ENCODE measurements at places on chromosomes 5 and 9. TPM values are rescaled to one million over a fixed set of nuclear protein-coding genes. Genes with fewer than 3 reads are reported as not detected.
A peak's percentile ranks its signal among the peaks of the same experiment; 100 is the strongest.

FBN2 gene
- total RNA-seq, result 1.0 TPM

IL3 gene
- total RNA-seq, result not detected

ATP10B gene
- total RNA-seq, result 0.52 TPM

DDX31 gene
- 10.0 TPM for total RNA-seq

S100Z gene
- total RNA-seq, result 0.23 TPM

GZMA gene
- 0.56 TPM for total RNA-seq

FUT7 gene
- 0.08 TPM for total RNA-seq

CD74 gene
- 384 TPM for total RNA-seq

CYLC2 gene
- total RNA-seq, result not detected

GRCh38 chr5:18662231-18662630 is 1028.0 kb downstream of the TAF11L14 start:
- H3K36me3 ChIP-seq, result no peaks in the 10 kb centered on the region
- H3K4me3 ChIP-seq, result no peak overlapping the region
- no peaks in the 10 kb centered on the region for H3K4me1 ChIP-seq
- H3K27me3 ChIP-seq, result no peaks in the 10 kb centered on the region
- DNase-seq, result no peak

- no peaks in the 10 kb centered on the region for H3K4me1 ChIP-seq
- H3K27ac ChIP-seq, result no peak overlapping the region
- DNase-seq, result no peak
- H3K4me3 ChIP-seq, result no peak overlapping the region
Measured at GRCh38 chr9:115891929-115892328, 261.7 kb upstream of the PAPPA start.

- H3K4me3 ChIP-seq, result no peak overlapping the region
- H3K36me3 ChIP-seq, result no peaks in the 10 kb centered on the region
- no peaks in the 10 kb centered on the region for H3K27me3 ChIP-seq
Measured at GRCh38 chr9:21097817-21098216, 20.1 kb upstream of the IFNB1 start.

DNA sequence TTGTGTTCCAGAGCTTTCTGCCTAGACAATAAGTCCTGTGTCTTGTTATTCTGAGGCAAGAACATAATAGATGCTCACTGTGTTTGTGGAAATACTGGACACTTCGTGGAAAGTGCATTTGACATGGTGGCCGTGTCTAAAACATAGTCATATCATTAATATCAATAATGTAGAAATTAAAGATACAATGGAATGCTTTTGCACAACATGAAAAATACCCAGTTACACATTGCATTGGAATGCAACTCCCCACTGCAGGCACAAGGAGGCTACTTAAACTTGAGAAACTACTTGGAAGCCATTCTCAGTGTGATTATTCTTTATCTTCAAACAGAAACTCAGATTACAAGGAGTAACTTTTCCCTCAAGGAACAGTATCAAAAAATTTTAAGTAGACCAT is 145.3 kb upstream of the ZNF462 start:
- no peaks in the 10 kb centered on the region for H3K27me3 ChIP-seq
- no peak for DNase-seq
- H3K4me3 ChIP-seq, result no peak overlapping the region
- H3K36me3 ChIP-seq, result no peaks in the 10 kb centered on the region
- H3K4me1 ChIP-seq, result no peaks in the 10 kb centered on the region

DNA sequence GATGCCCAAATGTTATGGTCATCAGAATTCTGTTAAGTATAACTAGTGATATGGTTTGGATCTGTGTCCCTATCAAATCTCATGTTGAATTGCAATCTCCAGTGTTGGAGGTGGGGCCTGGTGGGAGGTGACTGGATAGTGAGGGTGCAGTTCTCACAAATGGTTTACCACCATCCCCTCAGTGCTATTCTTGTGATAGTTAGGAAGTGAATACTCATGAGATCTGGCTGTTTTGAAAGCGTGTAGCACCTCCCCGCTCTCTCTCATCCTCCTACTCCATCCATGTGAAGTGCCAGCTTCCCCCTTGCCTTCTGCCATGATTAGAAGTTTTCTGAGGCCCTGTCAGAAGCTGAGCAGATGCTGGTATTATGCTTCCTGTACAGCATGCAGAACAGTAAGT is 359.5 kb downstream of the TMEM167A start:
- no peaks in the 10 kb centered on the region for H3K27me3 ChIP-seq
- H3K36me3 ChIP-seq, result no peaks in the 10 kb centered on the region

- H3K4me3 ChIP-seq, result no peak overlapping the region
- no peaks in the 10 kb centered on the region for H3K27me3 ChIP-seq
- no peak overlapping the region for H3K27ac ChIP-seq
- no peaks in the 10 kb centered on the region for H3K36me3 ChIP-seq
- DNase-seq, result no peak
- no peaks in the 10 kb centered on the region for H3K4me1 ChIP-seq
Measured at GRCh38 chr5:177325868-177326381, 14.2 kb upstream of the MXD3 start.

DNA sequence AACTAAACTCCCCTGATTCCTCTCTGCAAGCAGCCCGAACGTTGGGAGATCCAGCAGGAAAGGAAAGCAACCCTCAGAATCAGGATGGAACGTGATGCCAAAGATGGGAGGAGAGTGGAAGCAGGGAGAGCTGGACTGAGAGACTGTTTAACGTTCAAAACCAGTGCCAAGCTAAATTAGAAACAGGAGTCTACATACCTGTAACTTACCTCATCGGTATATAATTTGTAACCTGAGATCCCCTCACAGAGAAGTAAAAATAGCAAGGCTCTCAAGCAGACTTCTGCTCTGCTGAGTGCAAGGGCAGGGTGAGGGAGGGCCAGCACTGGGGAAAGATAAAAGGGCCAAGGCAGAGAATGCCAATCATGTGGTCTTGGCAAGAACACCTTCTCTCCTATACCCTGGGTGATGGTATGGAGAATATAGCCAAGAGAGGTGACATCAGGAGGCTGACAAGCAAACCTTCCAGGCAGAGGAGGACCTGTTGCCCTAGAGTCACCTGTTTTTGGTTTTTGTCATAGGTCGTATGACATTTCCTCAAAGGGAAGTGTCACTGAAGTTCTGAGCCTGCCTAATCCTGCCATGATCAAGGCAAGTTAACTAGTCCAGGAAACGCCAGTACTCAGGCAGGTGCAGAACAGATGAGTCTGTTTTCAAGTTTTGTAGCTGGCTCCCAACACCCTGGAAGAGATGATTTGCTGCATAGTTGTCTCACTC is 472.0 kb downstream of the NFIB start:
- no peaks in the 10 kb centered on the region for H3K4me1 ChIP-seq
- no peak overlapping the region for H3K27ac ChIP-seq
- no peak overlapping the region for H3K4me3 ChIP-seq
- no peak for DNase-seq
- H3K27me3 ChIP-seq, result no peaks in the 10 kb centered on the region
- H3K36me3 ChIP-seq, result no peaks in the 10 kb centered on the region

DNA sequence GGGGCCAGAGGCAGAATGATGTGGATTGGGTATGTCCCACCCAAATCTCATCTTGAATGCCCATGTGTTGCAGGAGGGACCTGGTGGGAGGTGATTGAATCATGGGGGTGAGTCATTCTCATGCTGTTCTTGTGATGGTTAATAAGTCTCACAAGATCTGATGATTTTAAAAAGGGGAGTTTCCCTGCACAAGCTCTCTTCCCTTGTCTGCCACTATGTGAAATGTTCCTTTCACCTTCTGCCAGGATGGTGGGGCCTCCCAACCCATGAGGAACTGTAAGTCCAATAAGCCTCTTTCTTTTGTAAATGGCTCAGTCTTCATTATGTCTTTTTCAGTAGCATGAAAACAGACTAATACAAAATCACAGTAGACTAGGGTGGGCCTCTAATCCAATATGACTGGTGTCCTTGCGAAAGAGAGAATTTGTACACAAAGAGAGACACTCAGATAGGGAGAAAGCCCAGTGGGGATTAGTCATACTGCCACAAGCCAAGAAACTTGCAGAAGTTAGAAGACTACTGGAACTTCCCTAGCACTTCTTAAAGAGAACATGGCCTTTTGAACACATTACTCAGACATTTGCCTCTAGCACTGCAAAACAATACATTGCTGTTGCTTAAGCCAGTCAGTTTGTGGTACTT is 68.4 kb downstream of the ANXA1 start:
- no peaks in the 10 kb centered on the region for H3K27me3 ChIP-seq
- H3K27ac ChIP-seq, result no peak overlapping the region
- H3K4me3 ChIP-seq, result no peak overlapping the region
- no peak for DNase-seq

- no peaks in the 10 kb centered on the region for H3K27me3 ChIP-seq
- DNase-seq, result no peak
- no peaks in the 10 kb centered on the region for H3K36me3 ChIP-seq
- peaks cover 4% of the 10 kb centered on the region for H3K4me1 ChIP-seq
Measured at GRCh38 chr5:177372910-177373309, 11.3 kb upstream of the SLC34A1 start.

- H3K4me3 ChIP-seq, result no peak overlapping the region
- peaks cover 1% of the 10 kb centered on the region for H3K4me1 ChIP-seq
- H3K36me3 ChIP-seq, result no peaks in the 10 kb centered on the region
- H3K27ac ChIP-seq, result no peak overlapping the region
Measured at GRCh38 chr9:133589454-133590227, 19.5 kb downstream of the FAM163B start.

DNA sequence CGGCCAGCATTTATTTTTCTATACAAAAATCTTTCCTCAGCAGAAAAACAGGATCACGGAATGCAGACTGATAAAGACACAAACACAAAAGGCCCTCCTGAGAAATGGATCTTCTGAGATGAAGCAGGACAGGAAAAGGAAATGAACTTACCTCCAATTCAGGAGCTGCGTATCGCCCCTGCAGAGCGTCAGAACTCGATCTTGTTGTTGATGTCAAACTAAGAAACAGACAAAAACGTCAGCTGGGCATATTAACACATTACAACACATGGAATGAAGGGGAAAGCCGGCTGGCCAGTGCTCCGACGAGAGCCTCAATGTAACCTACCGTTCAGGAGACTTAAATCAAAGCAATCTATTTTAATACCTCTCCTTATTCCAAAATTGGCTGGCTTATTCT is 105.1 kb downstream of the SERINC5 start:
- no peaks in the 10 kb centered on the region for H3K36me3 ChIP-seq
- H3K27me3 ChIP-seq, result no peaks in the 10 kb centered on the region
- H3K27ac ChIP-seq, result no peak overlapping the region

DNA sequence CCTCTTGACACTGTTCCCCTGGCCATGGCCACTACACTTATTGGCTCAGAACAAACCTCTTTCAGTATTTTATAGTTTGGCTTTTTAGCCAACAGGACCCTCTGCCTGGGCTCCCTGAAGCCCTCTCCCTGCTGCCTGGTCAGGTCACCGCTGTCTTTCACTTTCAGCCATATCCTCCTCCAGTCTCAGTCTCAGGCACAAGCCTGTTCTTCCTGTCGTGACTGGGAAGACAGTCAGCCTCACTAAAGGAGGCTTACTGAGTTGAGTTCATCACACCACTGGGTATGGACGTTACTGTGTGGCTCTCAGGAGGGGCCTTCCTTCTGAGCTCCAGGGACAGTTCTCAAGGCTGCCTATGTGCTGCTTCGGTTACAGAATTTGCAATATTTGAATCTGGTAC is 2.0 kb downstream of the QSOX2 start:
- H3K27ac ChIP-seq, result no peak overlapping the region
- no peak overlapping the region for H3K4me3 ChIP-seq
- H3K27me3 ChIP-seq, result no peaks in the 10 kb centered on the region
- peaks cover 8% of the 10 kb centered on the region for H3K4me1 ChIP-seq
- no peaks in the 10 kb centered on the region for H3K36me3 ChIP-seq
- no peak for DNase-seq

DNA sequence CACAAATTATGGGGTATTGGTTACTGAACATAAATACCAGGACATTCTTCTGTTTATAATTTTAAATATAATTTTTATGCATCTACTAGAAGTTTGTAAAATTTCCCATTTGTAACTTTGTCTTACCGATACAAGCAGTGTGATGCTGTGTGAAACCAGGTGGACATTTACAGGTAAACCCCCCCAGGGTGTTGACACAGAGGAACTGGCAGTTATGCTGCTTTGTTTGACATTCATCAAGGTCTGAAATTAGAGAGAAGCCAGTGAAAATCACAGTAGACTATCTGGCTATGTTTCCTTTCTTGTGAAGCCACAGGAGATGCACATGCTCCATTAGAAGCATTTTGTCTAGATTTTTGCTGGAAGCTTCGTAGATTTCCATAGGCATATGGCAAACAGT is 190.9 kb downstream of the SLC12A2 start:
- no peak overlapping the region for H3K4me3 ChIP-seq
- H3K27me3 ChIP-seq, result no peaks in the 10 kb centered on the region
- H3K4me1 ChIP-seq, result no peaks in the 10 kb centered on the region

- H3K27ac ChIP-seq, result peak overlapping the region; percentile 96
- H3K36me3 ChIP-seq, result no peaks in the 10 kb centered on the region
- DNase-seq, result no peak
- H3K4me1 ChIP-seq, result peaks cover 31% of the 10 kb centered on the region
- H3K4me3 ChIP-seq, result peak overlapping the region; percentile 76
- no peaks in the 10 kb centered on the region for H3K27me3 ChIP-seq
Measured at GRCh38 chr9:93133681-93134014, 403 bp downstream of the NINJ1 start.

GRCh38 chr9:86119457-86119856 is 20.1 kb upstream of the GOLM1 start:
- H3K4me1 ChIP-seq, result no peaks in the 10 kb centered on the region
- no peaks in the 10 kb centered on the region for H3K36me3 ChIP-seq
- no peak for DNase-seq
- H3K27me3 ChIP-seq, result no peaks in the 10 kb centered on the region
- no peak overlapping the region for H3K4me3 ChIP-seq
- no peak overlapping the region for H3K27ac ChIP-seq

DNA sequence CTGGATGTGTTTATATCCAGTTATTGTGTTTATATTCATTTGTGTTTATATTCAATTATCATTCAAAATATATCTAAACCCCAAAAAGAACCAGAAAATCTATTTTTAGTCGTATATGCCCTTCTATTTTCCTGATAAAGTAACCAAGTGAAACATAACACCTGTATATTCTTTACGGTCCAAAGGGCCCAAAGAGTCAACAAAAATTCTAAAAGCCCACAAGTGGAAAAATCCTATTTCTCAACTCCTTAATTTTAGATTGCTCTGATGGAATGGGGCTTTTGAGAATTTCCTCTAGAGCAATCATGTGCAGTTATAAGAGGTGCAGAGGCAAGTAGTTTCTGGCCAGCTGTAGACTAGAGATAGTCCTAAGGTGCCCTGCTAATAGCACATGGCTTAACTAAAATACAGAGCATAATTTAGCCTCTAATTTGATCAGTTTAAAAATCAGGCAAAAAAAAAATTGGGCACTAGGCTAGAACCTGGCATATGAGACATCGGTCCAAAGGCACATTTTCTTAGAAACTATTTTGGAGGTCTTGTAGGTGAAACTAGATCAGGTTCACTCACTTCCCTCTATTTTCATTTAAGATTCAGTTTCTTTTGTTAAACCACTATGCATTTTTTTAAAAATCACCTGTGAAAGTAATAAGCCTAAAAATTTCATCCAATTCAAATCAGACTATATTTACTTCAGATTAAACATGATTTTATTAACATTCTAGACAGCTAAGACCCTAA is 256.0 kb downstream of the FBXL17 start:
- no peaks in the 10 kb centered on the region for H3K27me3 ChIP-seq
- no peaks in the 10 kb centered on the region for H3K36me3 ChIP-seq
- H3K27ac ChIP-seq, result no peak overlapping the region
- no peak for DNase-seq
- H3K4me3 ChIP-seq, result no peak overlapping the region

GRCh38 chr5:171721464-171721863 is 64.2 kb upstream of the SMIM23 start:
- no peaks in the 10 kb centered on the region for H3K4me1 ChIP-seq
- no peak overlapping the region for H3K4me3 ChIP-seq

- no peak for DNase-seq
- H3K4me1 ChIP-seq, result peaks cover 2% of the 10 kb centered on the region
- H3K36me3 ChIP-seq, result no peaks in the 10 kb centered on the region
- no peak overlapping the region for H3K27ac ChIP-seq
- H3K4me3 ChIP-seq, result no peak overlapping the region
- H3K27me3 ChIP-seq, result no peaks in the 10 kb centered on the region
Measured at GRCh38 chr9:75233011-75233410, 144.7 kb downstream of the OSTF1 start.

Data from ovary (tissue), 10 donors.